NCI-H1417 (cell line): ENCODE measurements at places on chromosomes 12 and 14.
A peak's percentile ranks its signal among the peaks of the same experiment; 100 is the strongest.

DNA sequence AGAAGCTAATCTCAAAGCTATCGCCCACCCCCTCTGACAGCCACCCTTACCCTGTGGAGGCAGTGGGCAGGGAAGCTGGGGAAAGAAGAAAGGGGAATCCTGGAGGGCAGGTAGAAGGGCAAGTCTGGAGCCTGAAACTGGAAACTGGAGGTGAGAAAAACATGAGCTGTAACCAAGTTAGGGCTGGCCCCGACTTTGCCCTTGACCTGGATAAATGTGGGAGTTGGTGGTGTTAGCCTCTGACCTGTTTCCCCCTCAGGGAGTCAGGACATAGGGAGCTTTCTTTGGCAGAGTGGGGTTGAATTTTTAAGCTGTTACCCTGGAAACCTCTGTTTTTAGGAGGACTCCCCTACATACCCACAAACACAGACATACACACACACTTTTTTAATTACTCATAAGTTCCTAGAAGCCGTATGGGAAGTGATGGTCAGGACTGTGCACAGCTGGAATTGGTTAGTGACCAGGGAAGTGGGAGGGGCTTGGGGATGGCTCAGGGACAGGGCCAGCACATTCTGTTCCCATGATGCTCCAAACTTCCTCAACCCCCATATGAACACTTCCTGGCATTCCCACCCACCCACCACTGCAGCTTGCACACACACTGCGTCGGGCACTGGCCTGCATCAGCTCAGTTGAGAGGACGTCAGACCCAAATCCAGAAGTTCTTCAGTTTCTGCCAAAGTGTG is 5.0 kb upstream of the MMP19 start:
- no peak for DNase-seq

DNA sequence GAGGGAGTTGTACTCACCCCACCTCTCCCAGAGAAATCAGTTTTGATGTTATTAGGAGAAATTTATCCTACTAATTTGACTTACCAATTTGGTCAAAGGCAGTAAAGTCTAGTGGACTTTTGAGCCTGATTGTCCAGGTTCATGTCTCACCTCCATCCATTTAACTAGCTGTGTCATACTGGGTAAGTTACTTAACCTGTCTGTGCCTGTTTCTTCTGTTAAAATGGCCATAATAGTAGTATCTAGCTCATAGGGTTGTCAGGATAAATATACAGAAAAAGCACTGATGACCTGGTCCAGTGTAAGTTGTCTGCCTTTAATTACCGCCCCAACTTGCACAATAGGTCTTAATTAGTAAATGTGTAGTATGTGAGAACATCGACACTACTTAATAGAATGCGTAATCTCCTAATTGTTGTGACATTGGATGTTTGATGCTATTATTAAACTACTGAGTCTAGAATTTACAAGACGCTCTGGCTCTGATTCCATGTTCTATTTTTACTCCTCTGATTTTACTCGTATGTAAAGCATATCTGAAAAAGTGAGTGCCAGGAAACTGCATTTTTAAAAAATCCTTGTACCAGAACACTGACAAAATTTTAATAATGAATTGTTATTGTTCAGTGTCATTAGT is 1.5 kb downstream of the RAB21 start:
- peak; percentile 17 for DNase-seq

DNA sequence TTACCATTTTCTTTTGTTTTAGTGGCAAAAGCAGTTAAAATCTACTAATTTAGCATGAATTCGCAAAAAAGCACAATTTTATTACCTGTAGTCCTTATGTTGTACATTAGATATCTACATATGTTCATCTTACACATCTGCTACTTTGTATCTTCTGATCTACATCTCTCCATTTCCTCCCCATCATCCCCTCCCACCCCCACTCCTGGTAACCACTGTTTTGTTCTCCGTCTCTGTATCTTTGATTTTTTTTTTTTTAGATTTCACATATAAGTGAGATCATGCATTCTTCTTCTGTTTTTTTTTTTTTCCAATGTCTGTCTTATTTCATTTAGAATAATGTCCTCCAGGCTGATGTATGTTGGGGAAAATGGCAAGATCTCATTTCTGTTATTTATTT is 922.7 kb downstream of the VRK1 start:
- no peak for DNase-seq

GRCh38 chr12:118059341-118060191 is 1.4 kb downstream of the WSB2 start:
- peak; percentile 58 for DNase-seq

- DNase-seq, result no peak
Observed at GRCh38 chr14:56659378-56659777, 79.8 kb downstream of the TMEM260 start.

GRCh38 chr12:96051756-96052485 is 16.5 kb upstream of the LTA4H start:
- DNase-seq, result no peak

DNA sequence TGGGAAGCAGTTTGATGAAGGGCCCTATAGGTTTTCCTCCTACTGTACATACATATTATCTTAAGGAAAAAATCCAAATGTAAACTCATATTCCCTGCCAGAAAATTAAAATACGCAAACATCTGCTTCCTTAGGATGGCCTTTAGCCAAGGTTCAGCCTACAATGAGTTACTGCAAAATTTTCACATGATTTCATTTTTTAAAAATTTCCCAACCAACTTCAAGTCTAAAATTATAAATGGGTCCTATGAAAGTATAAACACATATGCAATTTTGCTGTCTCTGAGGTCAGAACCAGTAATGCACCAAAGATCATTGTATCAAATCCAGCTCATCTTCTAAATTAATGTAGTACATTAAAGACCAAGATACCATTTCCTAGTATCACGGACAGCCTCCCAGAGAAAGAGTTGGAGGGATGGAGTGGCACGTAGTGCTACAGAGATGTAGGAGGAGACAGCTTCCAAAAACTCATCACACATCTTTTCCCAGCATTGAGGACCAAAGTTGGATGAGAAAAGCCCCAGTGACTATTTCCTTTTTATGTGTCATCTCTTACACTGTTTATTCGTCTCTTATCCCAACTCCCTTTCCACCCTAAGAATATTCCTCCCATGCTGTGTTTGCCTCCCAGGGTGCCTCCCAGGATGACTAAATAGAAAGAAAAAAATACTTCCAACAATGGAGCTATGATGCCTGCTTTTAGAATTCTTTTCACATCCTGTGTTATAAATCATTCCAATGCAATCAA is 92.3 kb upstream of the SLCO1C1 start:
- no peak for DNase-seq

- no peak for DNase-seq
Observed at GRCh38 chr14:84445486-84445885, 1084.5 kb upstream of the FLRT2 start.

DNA sequence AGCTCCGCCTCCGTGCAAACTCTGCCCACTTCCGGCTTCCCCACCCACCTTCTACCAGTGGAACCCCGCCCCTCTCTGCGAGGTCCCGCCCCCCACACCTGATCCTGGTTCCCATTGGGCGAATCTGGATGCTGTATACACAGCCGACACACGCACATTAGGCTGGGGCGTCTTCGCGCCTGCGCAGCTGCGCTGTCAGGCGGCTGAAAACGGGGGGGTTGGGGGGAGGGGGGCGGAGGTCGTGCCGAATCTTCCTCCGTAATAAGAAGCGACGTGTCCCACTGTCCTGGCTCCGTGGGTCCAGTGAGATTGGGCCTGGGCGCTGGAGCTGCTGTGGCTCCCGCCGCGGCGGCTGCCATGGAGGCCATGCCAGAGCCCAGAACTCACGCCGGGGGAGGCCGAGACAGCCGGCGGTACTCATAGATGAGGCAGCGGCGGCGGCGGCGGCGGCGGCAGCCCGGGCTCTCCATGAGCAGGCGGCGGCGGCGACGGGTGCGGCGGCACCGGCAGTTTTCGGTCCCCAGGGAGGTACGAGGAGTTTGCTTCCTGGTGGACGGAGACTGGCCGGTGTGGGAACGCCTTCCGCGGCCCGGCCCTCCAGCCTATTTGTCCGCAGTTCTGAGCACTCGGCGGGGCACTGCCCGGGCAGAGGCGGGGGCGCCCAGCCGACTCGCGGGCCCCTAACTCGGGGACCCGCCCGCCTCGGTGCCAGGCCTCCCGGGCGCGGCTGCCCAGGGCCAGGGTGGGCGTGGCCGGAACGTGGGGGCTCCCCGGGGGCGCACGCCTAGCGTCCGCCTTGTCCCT is 64.5 kb downstream of the KLHL28 start:
- peak; percentile 98 for DNase-seq

DNA sequence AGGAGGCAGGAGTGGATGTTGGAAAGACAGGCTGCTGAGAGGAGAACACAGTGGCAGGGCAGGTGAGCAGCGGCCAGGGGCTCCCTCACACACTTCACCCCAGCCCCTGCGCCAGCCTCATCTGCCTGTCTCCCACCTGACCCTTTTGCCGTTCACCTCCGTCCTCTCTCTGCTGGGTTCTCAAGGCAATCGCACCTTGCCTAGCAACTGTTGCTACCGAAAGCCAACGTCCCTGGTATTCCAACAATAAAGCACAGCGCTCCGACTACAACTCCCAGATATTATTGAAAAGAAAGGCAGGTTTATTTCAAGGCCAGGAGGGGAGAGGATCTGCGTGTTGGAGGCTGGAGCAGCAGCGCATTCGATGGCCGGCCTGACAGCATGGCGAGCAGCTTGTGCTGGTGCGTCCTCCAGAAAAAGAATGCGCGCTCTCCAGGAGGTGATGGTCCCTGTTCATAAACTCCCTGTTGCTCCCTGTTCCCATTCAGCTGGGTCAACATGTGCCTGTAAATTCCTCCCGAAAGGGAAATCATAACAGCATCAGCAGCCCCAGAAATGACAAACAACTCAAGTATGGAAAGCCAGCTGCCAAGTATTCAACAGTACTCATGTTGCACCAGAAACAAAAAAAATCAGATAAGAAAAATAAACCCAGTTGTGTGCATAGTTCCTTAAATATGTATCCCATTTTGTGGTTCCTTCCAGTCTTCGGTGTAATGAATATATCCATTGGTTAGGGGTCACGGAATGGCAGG is 153.0 kb upstream of the DIO3 start:
- peak; percentile 64 for DNase-seq

- peak; percentile 34 for DNase-seq
Observed at GRCh38 chr12:43214166-43214565, 337.8 kb downstream of the ADAMTS20 start.
